ENCODE measurements at places on chromosomes 1 and 21.

DNA sequence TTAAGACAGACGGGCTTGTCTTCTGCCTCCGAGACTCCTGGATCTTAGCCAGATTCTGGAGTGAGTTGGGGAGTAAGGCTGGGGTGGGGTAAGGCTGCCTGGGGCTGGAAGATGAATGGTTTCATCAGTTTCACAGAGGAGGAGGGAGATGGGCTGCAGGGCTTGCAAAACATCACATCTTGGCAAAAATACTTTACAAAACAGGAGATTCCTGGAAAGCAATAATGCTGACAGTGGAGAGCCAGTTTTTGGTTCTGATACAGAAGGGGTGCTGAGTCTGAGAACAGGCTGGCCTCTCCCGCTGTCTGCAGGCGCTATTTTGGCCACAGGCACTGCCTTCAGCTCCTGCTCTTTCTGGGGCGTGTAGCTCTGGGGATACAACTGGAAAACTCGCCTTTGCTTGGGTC, 83.4 kb upstream of the KCNE2 start:
- DNase-seq, result no peak

DNA sequence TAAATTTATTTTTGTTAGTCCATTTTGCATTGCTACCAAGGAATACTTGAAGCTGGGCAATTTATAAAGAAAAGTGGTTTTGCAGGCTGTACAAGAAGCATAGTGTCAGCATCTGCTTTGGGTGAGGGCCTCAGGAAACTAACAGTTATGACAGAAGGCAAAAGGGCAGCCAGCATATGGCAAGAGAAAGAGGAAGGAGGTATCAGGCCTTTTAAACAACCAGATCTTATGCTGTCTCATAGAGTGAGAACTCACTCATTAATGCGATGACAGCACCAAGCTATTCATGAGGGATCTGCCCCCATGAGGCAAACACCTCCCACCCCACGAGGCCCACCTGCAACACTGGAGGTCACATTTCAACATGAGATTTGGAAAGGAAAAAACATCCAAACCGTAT, 898.4 kb downstream of the KCNT2 start:
- DNase-seq, result no peak

DNA sequence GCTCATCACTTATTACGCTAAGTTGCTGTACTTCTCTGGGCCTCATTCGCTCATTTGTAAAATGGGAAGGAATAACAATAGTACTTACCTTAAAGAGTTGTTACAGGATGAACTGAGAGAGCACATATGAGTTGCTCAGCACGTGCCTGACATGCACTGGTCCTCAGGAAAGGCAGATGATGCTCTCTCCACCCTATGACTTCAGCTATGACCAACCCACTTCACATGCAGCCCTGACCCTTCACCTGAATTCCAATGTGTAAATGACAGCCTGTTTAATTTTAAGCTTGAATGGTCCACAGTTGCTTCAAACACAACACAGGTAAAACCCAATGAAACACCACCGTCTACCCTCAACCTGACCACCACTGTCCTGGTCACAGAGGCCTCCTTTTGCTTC, 32.9 kb downstream of the GADD45A start:
- no peak for DNase-seq

- no peak for DNase-seq
Measured at GRCh38 chr1:193649587-193649986, 463.2 kb upstream of the B3GALT2 start.

GRCh38 chr1:97424209-97424608, 496.6 kb downstream of the DPYD start:
- no peak for DNase-seq

DNA sequence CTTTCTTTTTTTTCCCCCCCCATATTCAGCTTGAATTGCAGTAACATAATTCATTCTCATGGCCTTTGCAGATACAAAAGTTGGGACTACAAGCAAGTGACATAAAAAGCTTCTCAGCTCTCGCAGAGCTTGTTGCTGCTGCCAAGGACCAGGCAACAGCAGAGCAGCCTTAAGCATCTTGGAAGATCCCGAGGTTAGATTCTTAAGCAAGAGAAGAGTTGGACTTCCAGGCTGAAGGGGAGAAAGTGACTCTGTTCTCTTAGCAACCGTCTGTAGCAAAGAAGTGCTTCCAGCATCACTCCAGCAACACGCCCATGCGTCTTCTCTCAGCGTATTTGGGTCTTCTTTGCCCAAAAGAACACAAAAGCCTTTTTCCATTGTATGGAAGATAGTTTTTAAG, 20.7 kb downstream of the AGT start:
- DNase-seq, result no peak

DNA sequence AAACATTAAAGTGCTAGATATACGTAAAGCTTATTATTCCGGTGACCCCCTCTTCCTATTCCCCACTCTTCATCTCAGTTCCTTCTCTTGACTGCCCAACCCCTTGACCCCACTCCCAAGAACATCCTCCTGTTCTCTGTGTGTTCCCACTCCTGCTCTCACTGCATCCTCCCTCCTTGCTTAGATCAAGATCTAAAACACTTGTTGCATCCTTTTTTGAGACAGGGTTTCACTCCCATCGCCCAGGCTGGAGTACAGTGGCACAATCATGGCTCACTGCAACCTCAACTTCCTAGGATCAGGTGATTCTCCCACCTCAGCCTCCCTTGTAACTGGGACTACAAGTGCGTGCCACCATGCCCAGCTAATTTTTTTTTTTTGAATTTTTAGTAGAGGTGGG, 13.5 kb downstream of the ATP2B4 start:
- no peak for DNase-seq

DNA sequence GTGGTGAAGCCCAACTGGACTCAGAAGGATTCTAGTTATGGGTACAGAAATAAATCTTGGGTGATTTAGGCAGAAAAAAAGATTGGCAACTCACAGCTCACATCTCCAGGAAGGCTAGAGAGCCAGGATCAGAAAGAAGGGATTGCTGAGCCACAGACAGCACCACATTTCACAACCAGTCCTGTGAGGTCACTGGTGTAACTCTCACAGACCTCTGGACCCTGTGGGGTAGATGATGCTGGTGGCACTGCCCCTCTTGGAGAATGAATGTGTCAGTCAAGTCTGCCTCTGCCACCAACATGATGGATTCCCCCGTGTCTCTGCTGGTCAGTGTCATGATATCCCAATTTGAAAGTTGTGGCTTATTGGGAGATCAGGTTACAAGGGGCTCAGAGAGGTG, 70.9 kb upstream of the HMCN1 start:
- no peak for DNase-seq

DNA sequence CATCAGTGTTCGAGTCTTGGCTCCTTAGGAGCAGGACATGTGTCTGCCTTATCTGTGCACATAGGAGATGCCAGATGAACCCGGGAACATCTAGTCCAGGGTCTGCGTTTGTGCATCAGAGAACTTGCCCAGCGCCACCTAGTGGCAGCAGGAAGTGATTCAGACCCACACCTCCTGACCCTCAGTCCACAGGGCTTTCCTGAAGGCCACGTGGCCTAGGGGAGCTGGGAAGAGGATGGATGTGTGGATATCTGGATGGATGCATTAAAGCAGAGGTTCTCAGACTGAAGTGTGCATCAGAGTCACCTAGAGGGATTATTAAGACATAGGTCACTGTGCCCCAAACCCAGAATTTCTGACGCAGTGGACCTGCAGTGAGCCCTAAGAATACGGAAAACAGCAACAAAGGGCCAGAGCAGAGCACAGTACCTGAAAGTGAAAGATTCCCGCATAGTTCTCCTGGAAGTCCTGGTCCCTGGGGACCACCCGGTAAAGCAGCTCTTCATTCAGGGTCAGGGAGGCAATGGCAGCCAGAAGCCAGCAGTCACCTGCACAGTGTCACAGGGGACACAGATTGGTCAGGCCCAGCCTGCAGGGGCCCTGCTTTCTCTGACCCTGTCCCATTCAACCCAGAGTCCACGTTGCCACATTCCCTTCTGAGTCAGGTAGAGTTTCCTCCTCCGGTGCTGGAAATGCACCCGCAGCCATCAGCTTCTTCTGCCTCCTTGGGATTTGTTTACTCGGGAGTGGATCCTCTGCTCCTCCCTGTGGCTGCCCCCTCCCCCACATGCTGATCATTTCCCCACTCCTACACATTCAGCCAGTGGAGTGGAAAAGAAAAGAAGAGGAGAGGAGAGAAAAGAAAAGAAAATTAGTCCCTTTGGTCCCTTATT, 37.0 kb downstream of the CAPN8 start:
- peak; percentile 60 for DNase-seq

GRCh38 chr1:24727501-24728216, 17.6 kb upstream of the CLIC4 start:
- peak; percentile 41 for DNase-seq

DNA sequence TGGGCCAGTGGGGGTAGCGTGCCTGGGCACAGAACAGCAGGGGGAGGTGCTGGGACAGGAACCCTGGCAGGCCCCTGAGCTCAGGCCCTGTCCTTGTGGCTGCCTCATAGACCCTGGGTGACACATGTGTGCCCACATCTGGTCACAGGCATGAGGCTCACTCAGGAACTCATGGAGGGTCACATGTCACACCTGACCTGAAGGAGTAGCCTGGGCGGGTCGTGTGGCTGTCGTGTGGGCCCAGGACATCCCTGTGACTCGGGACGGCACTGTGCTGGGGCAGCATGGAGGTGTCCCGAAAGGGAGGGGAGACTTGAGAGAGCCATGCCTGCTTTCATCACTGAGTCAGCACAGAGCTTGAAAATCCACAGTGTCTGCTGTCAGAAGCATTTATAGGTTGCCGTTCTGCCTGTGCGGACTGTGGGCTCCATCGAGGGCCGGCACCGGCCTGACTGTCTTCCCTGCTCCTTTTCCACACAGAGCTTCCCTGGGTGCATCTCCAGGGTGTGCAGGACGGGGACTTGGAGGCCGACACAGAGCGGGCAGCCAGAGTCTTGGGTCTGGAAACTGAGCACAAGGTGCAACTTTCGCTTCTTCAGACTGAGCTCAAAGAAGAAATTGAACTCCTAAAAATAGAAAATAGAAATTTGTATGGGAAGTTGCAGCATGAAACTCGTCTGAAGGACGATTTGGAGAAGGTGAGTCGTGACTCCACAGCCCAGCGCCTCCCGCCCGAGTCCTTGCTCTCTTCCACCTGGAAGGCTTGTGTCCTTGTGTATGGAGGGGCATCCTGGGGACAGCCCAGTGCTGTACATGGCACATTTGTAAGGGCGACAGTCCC, 32.8 kb downstream of the PCNT start:
- DNase-seq, result no peak

GRCh38 chr1:51648180-51649109, 31.6 kb downstream of the OSBPL9 start:
- DNase-seq, result no peak

GRCh38 chr1:72006092-72006491, 276.2 kb downstream of the NEGR1 start:
- no peak for DNase-seq

Data from activated CD4-positive, alpha-beta memory T cell treated with anti-CD3 and anti-CD28 coated beads for 36 hours (primary cell).